Peyer's patch (tissue), 4 donors: ENCODE measurements at places on chromosomes 6 and 20. TPM values are rescaled to one million over a fixed set of nuclear protein-coding genes. Genes with fewer than 3 reads are reported as not detected.

DNA sequence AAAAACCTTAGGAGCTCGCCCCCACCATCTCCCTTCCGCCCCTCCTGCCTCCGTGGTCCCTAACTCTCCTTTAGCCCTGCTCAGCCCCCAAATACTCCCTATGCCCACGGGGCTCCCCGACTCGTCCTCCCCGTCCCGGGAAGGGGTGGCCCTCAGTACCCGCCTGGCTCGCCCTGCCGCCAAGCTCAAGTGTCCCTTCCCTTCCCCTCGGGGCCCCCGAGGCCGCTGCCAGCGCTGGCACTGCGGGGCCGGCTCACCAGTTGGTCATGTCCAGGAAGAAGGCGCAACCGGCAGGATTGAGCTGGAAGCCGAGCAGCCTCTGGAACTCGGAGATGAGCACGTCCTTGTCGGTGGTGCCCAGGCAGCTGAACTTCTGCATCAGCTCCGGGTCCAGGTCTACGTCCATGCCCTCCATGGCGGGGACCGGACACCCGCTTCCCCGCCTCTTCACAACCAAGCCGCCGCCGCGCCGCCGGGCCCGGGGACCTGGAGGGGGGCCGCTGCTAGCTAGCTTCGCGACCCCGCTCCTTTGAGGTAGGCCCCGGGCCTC, 303 bp downstream of the ILRUN start:
- DNase-seq: no peak

The SLC32A1 gene
- not detected for total RNA-seq

- no peak for DNase-seq
Measured at GRCh38 chr20:58421497-58421850, 32.4 kb downstream of the VAPB start.

DNA sequence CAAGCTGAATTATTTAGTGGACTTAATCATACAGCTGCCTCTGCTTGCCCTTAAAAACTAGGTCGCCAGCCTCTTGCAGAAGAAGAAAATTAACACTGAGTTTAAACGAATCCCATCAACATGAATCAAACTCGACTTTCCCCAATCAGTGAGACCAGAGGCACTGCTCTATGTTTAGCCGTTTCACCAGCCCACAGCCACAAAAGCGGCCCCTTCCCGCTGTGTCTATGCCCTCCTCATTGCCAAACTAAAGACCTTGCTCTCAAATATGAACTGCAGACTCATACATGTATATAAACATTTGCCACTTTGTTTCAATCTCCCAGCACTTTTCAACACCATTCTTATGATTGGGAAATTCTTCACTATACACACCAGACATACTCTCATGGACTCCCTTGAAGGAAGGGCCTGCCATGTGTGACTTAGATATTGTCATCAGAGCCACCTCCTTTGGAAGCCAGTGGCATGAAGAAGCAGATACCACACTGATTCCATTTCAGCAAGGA, 105.8 kb upstream of the ADGRF1 start:
- DNase-seq: no peak

- no peak for DNase-seq
Measured at GRCh38 chr6:49849213-49849907, 17.0 kb downstream of the CRISP1 start.

- DNase-seq: no peak
Measured at GRCh38 chr6:28134716-28135115, 7.0 kb upstream of the ZKSCAN8 start.

DNA sequence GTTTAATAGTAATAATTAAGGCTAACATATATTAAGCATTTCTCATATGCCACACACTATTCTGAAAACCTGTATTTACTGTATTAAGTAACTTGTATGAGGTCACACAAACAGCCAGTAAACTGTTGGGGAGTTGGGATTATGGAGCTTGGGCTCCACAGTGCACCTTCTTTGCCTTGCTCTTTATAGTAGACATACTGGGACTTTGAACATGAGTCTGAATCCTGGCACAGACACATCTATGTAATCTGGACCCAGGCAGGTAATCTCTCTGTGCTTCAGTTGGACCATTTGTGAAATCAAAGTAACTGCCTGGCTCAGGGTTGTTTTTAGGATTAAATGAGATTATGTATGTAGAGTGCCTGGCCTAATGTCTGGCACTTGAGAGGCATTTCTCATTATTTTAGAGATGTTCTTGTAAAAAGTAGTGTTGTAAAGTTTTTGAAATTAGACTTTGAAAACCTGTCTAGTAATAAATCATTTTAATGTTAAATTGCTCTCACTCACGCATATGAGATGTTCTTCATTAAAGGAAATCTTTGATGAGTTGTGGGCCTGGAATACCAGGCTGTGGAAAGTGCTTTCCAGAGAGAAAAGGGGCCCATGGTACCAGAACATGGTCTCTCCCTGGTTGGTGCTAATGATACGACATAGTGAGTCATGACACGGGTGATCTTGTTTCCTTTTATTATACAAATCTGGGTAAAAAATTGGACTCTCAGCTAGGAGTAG, 34.3 kb downstream of the LRRC1 start:
- DNase-seq: no peak

DNA sequence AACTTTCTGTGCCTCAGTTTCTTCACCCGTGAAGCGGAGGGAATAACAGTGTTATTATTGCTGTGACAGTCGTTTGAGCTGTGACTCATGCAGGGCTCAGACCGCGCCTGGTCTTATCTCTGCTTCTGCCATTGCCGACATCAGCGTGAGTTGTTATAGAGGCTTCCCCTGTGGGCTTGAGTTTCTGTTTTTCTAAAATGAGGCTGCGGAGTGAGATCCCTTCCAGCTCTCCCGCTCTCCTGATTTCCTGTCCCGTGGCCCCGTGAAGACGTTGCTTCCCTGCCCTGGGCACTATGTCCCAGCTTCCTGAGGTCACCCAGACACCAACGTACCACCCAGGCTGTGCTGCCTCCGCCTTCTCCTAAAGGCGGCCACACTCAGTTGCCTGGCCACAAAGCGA, 278.5 kb downstream of the BMP7 start:
- no peak for DNase-seq

The BPIFA1 gene
- total RNA-seq: not detected

GRCh38 chr6:54188846-54189245, 77.6 kb downstream of the MLIP start:
- no peak for DNase-seq

The C6orf58 gene
- not detected for total RNA-seq

DNA sequence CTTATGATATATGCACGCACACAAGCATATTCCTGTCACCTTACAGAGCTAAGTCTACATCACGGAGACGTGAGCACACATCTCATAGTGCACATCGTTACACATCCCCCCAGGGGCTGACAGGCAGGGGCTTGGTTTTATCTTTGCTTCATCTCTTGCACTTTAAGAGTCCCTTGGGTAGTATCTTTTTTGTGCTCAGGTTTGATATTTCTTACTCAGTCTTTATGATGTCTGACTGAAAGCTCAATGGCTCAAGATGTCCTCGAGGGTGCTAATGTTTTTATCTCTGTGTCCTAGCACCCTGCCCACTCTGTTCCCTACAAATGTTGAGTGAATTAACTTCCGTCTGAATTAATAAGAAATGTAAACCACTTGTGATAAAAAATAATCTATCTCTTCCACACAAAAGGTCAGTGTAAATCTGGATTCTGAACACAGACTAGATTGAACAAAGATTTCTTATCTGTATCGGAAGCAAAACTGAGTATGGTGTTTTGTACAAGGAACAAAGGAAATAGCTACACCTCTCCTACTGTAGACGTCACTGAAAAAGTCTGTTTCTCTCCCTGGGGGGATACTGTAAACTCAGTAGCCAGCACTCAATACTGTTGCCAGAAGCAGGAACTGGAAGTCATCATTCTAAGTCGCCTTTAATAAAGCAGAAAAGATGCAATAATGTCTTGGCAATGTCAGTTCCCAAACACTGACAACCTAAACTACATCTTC, 195.1 kb downstream of the PRKN start:
- DNase-seq: no peak

- no peak for DNase-seq
Measured at GRCh38 chr20:41889126-41889843, 271.1 kb upstream of the CHD6 start.

The TUBB1 gene
- not detected for total RNA-seq

The EPPIN gene
- not detected for total RNA-seq

GRCh38 chr20:3121271-3121911, 36.9 kb upstream of the AVP start:
- no peak for DNase-seq

- no peak for DNase-seq
Measured at GRCh38 chr6:61585504-61585903, 700.5 kb downstream of the KHDRBS2 start.
